BE2C (cell line): ENCODE measurements at places on chromosomes 5 and 9.

DNA sequence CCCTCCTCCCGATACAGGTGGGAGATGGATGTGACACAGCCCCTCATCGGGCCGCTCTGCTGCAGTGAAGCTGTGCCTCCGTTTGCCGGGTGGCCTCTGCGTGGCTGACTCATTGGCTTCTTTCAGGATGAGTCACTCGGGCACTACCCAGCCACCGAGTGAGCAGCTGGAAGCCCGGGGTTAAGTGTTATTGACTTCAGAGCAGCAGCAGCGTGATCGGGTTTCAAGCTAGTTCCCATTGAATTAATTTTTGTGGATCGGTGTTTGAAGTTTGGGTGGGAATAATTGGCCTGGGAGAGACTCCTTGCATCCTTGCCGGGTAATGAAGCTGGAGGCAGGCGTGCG is 266.4 kb upstream of the IRX4 start:
- DNase-seq, result no peak

DNA sequence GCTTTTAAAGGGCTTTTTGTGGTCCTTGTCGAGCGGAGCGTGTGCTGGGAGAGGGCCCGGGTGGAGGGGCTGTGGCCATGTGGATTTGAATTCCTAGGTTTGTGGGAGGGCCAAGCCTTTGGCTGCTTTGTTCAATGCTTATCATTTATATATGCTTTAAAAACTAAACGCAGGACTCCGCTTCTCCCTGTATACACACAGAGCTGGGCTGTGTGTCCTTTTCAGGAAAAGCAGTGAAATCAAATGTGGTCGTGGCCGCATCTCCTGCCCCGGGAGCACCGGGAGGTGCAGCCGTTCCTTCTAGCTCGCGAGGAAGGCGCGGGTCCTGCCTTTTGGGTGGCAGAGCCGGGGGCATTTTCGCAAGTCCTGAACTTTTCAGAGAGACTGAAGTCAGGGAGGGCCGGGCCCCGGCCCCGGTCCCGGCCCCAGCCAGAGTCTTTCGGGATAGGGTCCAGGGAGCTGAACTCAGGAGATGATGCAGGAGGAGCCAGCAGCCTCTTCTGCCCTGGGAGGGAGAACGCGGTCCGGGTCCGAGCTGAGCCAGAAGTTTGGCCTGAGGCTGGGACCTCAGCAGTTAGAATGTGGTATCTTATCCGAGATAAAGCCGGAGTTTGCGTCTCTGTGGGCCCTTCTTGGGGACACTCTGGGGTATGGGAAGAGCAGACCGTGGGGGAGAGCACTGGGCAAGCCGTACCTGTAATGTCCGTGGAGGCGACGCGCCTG is 158.8 kb downstream of the C9orf152 start:
- DNase-seq, result peak; percentile 11

- no peak for DNase-seq
These were observed 137.1 kb upstream of the TMEM161B start for GRCh38 chr5:88405783-88406182.

- no peak for DNase-seq
These were observed 72.8 kb downstream of the INSL6 start for GRCh38 chr9:5112646-5113045.

DNA sequence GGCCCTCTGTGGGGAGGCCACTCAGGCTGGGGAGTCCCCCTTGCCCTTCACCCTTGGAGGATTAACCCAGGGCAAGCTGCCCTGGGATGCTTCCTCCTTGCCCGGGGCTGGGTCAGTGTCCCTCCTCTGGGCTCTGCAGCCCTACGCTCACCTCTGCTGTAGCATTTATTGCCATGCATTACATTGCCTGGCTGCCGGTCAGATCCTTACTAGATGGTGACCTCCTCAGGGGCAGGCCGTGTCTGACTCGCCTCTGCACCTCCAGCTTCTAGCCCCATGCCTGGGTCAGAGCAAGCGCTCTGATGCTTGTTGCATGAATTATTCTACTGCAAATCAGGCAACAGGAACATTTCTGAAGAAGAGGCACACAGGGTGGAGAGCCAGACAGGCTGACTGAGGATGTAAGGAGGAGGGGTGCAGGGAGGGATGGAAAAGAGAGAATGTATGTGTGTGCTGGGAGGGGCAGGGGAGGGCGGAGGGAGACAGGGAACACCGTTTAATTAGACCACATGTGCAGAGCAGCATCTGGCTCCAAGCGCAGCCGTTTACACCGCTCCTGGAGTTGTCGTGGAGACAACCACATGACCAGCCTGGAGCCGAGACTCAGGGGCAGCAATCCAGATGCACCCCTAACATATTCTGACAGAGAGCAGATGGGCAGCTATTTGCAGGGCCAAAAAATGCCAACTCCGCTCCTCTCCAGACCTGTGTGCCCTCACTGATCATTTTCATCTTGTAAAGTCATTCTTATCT is 117.0 kb downstream of the CRB2 start:
- peak; percentile 83 for DNase-seq

GRCh38 chr5:176809544-176810080 is 747 bp upstream of the UNC5A start:
- DNase-seq, result no peak

GRCh38 chr5:146185161-146185560 is 2.7 kb upstream of the LARS1 start:
- DNase-seq, result no peak

DNA sequence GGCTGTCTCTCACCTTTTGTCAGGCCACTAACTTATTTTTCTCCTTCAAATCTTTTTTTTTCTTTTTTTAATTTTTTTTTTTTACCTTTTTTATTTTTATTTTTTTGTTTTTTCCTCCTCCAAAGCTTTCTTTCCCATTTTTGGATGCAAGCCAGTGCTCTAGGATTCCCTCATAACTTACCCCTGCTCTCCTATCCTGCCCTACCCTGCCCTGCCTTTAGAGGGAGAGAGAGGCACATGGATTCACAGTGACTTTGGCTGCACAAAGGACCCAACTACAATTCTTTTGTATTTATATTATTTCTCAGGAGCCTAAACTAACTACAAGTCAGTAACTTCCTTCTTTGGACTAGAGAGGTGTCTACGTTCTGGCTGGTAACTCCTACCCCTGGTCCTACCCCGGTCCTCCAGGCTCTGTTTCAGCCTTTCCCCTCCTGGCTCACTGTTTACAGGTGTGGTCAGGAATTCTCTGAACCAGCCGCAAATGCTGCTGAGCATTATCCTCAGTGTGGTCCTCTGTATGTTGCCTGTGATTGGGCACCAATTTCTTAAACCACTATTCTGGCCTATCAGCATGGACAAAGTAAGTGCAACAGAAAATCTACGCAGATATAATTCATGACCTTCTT is 8.4 kb upstream of the RUSC2 start:
- DNase-seq, result peak; percentile 52
